Activated T-helper 1 cell treated with anti-CD3 and anti-CD28 coated beads, Interleukin-2, amount 50 U/mL, for 16 hours (primary cell): ENCODE measurements at places on chromosomes 6 and 20.

DNA sequence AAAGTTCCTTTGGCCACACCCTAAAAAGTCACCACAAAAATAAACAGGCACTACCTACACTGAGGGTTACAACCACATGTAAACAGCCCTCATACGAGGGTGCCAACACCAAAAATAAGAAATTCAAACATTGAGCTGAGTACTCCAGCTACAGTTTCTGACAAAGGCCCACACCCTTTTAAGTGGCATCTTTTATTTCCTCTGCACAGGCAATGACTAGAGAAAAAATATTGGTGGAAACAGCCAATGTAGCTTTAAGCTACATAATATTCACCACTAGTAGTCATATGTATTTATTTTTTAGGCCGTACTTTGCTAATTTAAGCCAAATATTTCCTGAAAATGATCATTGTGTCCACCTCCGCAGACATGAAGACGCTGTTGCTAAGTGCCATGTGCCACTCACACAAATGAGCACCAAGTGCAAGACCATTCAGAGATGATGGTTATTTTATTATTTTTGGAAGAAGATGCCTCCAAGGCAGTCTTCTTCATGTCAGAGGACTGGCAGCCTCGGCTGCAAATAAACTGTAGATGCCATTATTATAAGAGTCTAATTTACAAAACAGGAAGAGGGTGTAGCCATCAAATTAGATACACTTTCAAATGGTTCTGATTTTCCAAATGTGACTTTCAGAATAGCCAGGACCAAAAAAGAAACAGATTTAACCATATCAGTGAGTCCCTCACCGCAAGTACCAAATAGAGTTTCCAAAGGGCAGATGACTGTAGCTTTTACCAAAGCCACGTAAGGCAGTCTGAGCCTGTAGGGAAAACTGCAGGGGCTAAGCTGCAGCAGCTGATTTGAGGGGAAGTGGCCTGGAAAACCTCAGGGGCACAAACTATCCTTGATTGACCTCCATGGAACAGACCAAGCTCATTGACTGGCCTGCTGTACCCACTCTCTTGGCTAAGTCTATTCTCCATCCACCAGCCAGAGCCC lies 13.4 kb downstream of the CYP24A1 start:
- DNase-seq, result no peak

DNA sequence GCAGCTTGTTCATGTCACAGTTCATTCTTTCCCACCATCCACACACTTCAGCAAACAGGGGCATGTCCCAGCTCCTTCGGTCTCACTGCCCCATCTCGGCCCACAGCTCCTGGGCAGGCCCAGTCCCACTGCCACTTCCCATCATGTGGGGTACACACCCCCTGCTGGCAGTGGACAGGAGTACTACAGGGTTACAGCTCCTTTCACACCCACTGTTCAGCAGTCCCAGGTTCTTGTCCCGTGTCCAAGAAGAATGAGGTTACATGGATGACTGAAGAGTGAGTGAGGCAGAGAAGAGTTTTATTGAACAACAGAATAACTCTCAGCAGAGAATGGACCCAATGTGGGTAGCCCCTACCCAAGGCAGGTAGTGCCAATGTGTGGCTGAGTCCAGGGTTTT lies 77.8 kb upstream of the SMLR1 start:
- DNase-seq, result no peak

GRCh38 chr6:63790334-63790733 lies 154.7 kb downstream of the PHF3 start:
- no peak for DNase-seq

GRCh38 chr20:61092251-61092650 lies 159.8 kb upstream of the CDH4 start:
- DNase-seq, result no peak

- DNase-seq, result no peak
These were observed 880.9 kb downstream of the PRIM2 start for GRCh38 chr6:58198301-58198700.

GRCh38 chr20:3933218-3933617 lies 44.0 kb downstream of the PANK2 start:
- DNase-seq, result no peak

- DNase-seq, result no peak
These were observed 541.3 kb upstream of the BTBD3 start for GRCh38 chr20:11376420-11376819.

GRCh38 chr6:12751694-12752325 lies 35.2 kb downstream of the PHACTR1 start:
- no peak for DNase-seq

GRCh38 chr6:159118924-159119323 lies 50.3 kb upstream of the FNDC1 start:
- no peak for DNase-seq

DNA sequence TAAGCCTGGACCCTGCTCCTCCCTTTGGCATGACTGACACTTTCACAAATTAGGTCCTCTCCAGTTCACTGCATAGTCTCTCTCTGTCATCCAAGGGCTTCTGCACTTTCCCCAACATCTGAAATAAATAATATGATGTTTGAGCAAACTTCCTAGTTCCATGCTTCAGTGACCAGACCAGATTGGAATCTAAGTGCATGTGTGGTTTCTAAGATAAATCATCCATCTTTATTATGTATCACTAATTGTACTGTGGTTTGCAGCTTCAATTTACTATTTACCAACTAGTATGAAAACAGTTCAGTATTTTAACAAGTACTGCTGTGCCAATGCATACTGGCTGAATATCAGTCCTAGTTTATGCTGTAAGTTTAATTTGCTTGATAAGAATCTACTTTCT lies 18.7 kb downstream of the SESN1 start:
- no peak for DNase-seq

DNA sequence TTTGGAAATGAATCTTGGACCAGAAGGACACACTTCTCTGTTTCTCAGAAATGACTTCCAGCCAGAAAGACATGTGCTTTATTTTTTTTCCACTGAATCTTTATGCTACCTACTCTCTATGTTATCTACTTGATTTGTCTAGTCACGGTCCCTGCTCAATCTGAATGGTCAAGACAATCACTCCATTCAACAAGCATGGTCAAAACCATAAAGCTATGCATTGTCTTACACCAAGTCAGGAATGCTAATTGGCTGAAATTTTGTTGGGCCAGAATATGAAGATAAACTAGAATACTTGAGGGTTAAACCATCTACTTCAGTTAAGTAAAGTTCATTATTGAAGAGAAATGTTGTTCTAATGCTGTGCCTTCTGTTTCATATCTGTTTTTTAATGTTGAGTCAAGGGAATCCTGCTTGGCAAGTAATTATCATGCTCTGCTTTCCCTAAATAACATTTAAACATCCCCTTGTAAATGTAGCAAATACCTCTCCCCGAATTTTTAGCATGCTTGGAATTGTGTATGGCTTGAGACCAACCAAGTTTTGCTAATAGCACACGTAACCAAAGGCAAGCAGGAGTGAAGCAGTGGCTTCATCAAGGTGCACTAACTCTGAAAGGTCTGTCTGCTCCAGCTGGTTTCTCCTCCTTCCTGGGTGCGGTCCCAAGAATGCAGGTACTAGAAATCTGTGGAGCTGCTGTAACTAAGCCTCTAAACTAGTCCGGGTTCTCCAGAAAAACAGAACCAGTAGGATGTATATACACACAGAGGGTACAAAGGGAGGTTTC lies 190.3 kb upstream of the CDYL start:
- DNase-seq, result no peak

DNA sequence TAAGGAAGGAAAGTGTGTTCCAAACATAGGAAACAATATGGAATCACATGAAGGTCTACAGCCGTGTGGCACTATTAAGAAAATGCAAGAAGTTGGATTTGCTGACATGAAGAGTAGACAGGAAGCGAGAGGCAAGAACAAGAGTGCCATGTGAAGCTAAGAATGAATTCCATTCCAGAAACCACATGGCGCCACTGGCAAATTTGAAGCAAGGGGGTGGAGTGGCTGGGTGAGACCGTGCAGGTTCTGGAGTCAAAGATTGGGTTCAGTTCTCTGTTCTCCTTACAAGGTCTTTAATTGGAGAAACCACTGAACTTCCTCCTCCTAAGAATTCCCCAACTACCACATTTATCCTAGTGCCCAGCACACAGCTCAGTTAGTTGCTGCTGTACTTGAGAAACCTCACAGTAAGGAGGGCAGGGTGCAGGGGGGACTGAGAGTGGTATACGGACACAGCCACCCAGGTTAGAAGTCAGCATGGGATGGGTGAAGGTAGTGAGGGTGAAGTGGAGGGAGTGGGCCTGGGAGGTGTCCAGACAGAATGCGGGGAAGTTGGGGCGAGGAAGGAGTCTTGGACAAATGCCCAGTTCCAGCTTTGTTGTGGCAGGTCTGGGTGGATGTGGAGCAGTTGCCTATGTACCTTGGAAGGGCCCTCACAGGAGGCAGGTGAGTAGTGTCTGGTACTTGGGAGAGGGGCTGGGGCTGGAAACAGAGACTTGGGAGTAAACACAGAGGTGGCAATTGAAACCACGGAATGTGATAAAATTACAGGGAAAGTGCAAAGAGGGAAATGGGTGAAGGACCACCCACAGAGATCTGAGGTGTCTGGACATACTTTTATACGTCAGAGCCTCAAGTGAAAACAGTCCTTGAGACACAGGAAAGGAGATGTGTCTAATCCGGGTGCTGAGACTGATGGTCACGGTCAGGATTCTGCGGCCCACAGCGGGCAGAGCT lies 14.3 kb downstream of the LYRM4 start:
- DNase-seq, result no peak

- no peak for DNase-seq
These were observed 14.2 kb upstream of the EPHA7 start for GRCh38 chr6:93433592-93433991.

GRCh38 chr6:6811128-6812009 lies 222.8 kb downstream of the LY86 start:
- no peak for DNase-seq
